ENCODE measurements at places on chromosomes 1 and 21.

DNA sequence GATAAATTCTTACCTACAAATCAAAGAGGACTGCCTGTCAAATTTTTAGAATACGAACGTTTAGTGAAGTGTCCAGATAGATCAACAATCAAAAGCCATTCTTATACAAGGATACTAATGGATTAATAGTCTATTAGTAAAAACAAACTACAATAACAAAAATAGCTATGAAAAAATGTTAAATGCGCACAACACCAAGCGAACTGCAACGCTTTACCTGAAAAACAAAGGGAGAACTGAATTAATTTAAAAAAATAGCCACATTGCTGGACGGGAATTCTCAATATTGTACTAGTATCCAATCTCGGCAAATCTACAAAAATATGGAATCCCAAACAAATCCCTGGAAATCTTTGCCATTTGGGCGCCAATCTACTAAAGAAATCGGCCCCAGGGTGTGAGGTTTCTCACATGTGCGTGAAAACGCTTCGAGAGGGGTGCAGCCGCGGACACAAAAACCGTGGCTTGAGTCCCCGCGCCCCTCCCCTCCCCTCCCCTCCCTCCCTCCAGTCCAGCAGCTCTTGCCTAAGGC is 55.6 kb downstream of the TRAF5 start:
- DNase-seq: no peak

DNA sequence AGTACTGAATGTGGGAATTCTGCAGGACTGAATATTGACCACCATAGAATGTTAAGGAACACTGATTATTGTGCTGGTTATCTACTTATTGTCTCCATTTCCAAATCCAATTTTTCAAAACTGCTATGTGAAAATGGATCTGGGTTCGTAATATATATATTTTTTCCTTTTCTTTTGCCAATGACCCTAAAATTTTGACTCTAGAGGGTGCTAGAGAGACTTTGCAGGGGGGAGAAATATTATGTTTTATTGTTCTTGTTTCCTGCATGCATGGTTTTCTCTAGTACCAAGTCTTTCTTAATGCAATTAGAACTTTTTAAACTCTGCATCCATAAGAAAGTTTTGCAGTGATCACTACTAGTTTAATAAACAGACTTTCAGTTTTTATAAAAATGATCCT is 1256.9 kb downstream of the BRINP3 start:
- no peak for DNase-seq

DNA sequence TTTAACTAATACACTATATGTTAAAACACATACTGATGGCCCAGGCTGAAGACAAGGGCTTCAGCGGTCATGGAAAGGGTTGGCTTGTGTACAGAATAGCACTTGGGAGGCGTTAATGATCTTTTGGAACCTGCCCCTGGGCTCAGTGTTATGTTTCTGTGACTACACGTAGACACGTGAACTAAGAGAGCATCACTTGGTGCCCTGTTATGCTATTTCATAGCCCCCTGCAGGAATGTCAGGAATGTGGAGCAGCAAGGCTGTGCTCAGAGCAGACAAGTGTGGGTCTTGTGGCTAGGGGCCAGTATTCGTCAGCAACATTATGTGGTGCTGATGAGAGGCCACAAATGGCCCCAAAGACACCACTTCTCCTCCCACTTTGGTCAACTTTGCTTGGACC is 132.4 kb downstream of the MAP3K21 start:
- DNase-seq: no peak

GRCh38 chr1:23555270-23555985 is 3.9 kb downstream of the ID3 start:
- DNase-seq: no peak

DNA sequence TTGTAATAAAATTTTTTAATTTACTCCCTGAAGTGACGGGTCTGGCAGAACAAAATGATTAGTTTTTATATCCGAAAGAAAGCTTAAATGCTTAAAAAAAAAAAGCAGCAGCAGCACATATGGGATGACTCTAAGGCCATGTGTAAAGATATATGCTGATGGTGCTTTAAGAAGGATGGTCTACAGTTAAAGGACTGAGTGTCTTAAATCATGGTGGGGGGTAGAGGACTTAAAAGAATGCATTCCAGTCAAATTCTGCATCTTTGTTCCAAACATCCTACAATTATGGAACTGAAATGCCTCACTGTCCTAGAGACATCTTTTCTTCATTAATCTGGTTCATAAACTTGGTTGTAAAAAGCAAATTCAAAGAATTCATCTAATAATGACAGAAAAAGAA is 7.0 kb downstream of the KDM5B start:
- DNase-seq: no peak

GRCh38 chr1:116706123-116706522 is 38.6 kb upstream of the IGSF3 start:
- no peak for DNase-seq

- DNase-seq: no peak
Observed at GRCh38 chr1:7232441-7233236, 447.4 kb downstream of the CAMTA1 start.

DNA sequence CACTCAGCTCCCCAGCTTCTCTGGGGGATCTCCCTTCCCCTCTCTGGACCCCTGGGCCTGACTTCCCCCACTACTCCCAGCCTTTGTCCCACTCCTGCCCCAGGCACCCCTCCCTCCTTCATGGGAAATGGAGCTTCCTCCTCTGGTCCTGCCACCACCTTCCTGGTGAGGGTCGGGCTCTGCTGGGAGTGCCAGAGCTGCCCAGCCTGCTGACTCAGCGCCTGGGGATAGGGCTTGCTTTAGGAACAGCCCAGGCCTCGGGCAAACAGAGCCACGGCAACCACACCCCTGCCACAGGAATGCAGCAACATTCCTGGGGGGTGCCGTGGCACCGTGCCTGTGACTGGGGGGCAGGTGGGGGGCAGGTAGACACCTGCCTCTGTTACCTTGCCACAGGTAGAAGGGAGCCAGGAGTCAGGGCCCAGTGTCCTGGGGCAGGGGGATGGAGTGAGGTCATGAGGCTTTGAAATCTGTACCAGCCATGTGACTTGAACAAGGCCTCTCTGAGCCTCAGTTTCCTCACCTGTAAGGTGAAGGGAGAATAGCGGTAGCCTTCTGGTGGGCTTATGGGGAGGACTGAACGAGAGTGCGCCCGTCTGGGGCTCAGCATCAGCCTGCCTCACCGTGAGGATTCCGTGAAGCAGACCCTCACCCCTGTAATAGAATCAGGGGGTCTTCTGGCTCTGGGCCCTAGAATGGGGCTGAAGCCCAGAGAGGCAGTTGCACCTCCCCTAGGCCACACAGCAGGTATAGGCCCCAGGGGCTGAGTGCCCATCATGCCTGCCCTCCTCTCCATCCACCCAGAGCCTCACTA is 17.8 kb upstream of the EPHA2 start:
- no peak for DNase-seq

DNA sequence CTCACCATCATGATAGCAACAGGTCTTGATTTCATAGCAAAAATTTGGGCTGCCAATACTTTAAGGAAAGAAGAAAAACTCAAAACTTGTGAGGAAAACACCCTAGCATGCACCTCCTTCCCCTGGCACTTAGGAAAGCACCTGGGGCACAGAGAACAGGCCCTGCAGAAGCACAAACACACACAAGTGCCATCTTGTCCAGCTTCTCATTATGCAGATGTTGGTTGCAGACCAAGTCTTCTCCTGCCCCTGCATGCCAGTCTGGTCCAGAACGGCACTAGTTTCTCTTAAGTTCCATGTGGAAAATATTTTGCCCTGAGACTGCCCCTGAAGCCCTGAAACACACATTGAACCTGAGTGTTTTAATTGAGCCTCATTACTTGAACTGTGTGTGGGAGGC is 6.3 kb upstream of the ETV3 start:
- DNase-seq: no peak

- DNase-seq: no peak
Observed at GRCh38 chr1:214843281-214843680, 239.3 kb upstream of the KCNK2 start.

- DNase-seq: no peak
Observed at GRCh38 chr1:236540813-236541465, 17.2 kb downstream of the LGALS8 start.

GRCh38 chr1:98323906-98324358 is 337.6 kb upstream of the SNX7 start:
- peak; percentile 78 for DNase-seq

DNA sequence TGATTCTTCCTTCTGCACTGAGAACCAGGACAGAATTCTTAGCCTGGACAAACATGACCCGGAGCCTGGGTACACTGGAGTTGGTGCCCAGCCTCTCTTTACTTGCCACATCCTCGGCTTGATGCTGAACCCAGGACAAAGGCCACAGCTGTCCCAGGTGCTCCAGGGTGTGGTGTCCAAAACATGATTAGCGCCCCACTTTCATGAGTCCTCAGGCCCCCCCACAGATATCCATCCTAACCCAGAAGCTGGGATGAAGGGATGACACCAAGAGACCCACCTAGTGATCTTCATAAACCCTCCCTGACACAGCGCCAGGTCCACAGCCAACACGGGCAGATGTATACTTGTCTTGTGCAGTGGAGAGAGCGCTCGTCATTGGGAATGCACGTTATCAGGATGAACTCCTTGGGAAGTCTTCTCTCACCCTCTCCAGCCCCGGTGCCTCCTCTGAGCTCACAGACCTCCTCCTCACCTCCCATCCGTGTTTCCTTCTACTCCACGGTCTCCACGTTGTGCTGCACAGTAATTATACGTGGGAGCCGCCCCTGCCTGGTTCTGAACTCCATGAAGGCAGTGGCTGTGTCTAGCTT is 3.6 kb downstream of the ABCA4 start:
- DNase-seq: no peak

GRCh38 chr1:27885621-27886352 is 13.4 kb downstream of the THEMIS2 start:
- DNase-seq: no peak

GRCh38 chr1:48645883-48646282 is 130.8 kb downstream of the BEND5 start:
- no peak for DNase-seq

GRCh38 chr1:162327144-162327787 is 49.4 kb downstream of the SPATA46 start:
- DNase-seq: no peak

- DNase-seq: no peak
Observed at GRCh38 chr1:3779265-3779911, 6.8 kb downstream of the SMIM1 start.

DNA sequence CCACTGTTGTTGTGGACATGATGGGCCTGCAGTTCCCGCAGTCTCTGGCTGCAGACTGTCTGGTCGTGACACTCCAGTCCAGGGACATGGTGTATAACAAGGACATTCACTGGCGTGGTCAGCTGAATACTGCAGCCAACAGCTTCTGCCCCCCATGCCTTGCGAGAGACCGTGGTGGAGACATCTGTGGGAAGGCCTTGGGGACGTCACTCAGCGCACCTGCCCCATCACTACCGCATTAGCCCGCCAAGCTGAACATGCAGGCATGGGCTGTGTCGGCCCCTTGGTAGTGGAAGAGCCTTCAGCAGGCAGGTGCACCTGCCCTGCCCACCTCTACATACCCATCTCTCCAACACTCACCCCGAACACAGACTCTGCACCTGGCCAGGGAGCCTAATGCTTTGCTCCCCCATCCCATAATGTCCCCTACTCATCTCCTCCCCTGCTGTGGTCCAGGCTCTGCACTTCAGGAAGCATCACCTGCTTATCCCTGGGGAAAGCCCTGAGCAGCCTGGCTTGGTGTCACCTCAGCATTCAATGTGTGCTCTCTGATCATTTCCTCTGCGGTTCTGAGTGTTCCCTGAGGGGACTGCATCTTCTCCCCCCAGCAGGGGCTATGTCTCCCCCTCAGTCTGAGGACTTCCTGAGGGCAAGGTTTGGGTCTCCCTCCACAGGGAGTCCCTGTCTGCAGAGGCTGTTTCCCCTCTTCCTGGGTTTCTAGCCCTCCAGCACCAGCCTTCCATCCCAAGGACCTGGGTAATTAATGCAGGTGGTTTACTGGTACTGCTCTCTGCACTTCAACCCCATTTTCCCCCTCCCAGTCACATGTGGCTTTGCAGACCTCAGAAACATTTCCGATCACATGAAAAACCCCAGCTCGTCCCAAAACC is 3.2 kb downstream of the PGLYRP4 start:
- DNase-seq: no peak

DNA sequence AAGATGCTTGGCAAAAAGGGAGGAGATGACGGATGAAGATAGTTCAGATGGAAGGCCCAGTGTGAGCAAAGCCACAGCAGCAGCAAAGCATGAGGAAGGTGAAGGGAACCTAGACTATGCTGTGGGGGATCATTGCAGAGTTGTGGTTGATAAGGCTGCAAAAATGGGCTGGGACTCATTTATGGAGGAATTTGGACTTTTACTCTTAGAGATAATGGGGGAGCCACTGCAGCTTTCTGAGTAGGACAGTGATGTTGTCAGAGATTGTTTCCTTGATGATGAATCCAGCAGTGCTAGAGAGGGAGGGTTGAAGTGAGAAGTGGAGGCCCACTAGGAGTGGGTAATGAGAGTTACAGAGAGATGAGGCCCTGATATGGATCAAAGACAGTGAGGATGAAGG is 2.1 kb upstream of the C8A start:
- no peak for DNase-seq

DNA sequence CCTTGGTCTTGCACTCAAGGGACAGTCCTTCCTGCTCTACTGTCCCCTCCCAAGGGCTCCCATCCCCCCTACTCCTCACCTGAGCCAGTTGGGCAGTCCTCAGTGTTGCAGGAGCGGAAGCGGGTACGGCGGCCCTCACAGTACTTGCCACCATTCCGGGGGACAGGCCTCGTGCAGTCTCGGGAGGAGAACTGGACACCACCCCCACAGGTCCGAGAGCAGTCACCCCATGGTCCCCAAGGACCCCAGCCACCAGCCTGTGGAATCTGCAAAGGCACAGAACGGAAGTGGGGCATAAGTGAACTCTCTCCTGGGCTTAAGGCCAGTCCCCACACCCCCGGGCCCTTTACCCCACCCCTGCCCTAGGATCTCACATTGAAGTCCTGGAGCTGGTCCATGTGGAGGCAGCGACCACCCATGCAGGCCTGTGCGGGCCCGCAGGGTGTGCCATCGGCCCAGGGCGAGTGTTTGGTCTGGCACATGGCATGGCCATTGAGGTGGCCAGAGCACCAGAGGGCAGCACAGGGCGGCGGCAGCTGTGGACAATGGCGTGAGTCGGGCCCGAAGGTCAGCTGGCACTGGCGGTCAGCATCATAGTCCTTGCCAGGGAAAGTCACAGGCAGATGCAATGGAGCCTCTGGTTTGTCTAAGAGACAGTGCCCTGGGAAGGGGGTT is 5.2 kb downstream of the ADAMTS4 start:
- DNase-seq: no peak

DNA sequence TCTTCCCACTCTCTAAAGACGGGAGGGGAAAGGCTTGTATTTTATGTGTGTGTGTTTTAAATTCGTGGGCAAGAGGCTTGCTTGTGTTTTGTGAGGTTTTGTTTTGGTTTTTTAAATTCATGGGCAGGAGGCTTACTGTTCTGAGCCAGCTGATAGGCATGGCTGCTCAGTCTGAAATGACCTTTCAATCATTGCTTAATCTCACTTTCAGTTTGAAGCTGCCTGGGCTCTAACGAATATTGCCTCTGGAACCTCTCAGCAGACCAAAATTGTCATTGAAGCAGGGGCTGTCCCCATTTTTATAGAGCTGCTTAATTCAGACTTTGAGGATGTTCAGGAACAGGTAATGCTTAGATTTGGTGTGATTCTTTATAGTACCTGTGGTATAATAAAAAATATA is 20.3 kb upstream of the TXLNA start:
- DNase-seq: no peak

- no peak for DNase-seq
Observed at GRCh38 chr1:18957532-18958300, 1.2 kb upstream of the IFFO2 start.

- DNase-seq: no peak
Observed at GRCh38 chr1:2084306-2084705, 34.1 kb downstream of the PRKCZ start.

- DNase-seq: no peak
Observed at GRCh38 chr21:32545948-32546441, 39.3 kb downstream of the TCP10L start.
